Suppressor macrophage treated with lipopolysaccharide for 4 hours (primary cell): ENCODE measurements at places on chromosomes 7 and 10.

- no peak for DNase-seq
Observed at GRCh38 chr7:129263168-129263567, 38.3 kb downstream of the AHCYL2 start.

- DNase-seq, result no peak
Observed at GRCh38 chr7:47726047-47726726, 144.3 kb upstream of the TNS3 start.

DNA sequence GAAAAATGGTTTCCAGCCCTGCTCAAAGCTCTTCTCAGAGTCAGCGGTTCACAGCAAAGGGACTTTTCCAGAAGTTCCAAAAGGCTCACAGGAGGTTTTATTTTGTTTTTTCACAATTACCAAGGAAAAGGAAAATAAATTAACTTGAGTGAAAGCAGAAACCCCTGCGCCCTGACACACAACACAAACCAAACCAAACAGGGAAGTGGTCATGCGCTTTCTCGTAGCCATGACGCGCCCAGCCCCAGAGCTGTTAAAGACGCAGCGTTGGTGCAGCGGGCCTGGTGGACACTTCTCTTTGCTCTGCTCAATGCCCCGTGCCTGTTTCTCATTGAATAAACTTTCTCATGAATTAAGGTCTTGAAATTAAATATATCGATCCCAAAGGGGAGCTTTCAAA, 134.4 kb upstream of the LYZL2 start:
- peak; percentile 87 for DNase-seq

DNA sequence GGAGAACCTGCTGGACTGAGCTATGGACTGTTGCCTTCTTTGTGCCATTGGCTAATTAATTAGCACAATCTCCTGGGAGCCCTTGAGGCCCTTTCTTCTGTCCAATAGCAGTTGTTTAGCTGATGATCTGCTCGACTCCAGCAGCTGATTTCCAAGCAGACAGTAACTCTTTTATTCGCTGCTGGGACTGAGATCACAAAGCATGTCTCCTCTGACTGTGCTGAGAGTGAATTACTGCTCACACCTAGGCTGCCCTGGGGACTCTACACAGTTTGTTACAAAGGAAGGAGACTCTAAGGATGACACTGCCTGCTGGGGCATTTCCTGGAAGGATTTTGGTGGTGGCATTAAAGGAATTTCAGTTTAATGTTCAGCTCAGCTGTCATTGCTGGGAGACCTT, 31.4 kb downstream of the CASP7 start:
- no peak for DNase-seq

DNA sequence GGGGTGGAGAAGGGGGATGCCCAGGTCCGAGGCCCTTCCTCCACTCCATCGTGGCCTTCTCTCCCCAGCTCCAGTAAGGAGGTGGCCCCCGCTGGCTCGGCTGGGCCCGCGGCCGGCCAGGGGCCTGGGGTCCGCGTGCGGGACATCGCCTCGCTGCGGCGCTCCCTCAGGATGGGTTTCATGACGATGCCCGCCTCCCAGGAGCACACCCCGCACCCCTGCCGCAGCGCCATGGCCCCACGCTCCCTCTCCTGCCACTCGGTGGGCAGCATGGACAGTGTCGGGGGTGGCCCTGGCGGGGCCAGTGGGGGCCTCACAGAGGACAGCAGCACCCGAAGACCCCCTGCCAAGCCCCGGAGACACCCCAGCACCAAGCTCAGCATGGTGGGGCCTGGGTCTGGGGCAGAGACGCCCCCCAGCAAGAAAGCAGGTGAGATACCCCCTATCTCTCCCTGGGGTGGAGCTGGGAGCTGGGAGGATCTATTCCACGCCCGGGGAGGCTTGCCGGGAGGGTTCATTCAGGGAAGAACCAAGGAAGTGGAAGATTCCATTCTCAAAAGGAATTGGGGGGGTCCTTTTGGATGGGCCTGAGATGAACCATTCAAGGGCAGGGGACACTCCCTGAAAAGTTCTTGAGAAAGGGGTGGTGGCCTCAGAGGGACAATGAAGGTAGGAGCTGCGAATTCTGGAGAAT, 3.2 kb downstream of the NYAP1 start:
- DNase-seq, result no peak

- DNase-seq, result no peak
Observed at GRCh38 chr7:150340024-150340749, 1.2 kb downstream of the RARRES2 start.

GRCh38 chr10:108852211-108852610, 1071.1 kb downstream of the XPNPEP1 start:
- DNase-seq, result no peak

DNA sequence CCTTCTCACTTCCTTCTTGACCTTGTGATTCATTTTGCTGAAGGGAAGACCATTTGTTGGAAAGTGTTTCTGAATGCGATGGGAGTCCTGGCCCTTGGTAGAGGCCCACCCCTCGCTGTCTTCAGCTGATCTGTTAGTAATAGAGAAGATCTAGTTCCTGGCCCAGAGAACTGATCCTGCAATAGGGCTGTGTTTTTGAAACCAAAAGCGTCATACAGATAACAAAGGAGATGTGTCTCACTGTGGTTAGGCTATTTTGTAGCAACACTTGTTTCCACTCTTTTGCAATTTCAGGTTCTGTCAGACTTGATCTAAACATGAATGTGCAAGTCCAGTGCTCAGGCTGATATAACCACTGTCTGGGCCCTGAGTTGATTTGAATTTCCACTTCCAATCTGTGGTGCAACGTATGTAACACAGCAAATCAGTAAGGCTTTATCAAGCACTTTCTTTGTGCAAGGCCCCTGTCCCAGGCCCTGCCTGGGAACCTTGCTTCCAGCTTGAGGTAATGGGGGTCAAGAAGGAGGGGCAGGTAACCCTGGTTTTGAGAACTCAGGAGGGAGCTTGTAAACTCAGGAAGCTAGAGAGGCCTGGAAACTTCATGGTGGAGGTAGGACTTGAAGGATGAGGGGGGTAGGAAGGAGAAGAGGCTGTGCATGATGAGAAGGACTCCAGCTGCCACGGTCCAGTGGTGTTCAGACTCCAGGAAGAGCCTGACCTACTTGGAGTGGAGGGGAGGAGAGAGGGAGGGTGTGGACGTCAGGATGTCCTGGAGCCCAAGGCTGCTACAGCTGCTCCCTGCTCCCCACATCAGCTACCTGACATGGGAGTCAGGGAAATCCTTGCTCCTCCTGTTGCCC, 42.2 kb upstream of the SRGN start:
- peak; percentile 96 for DNase-seq

DNA sequence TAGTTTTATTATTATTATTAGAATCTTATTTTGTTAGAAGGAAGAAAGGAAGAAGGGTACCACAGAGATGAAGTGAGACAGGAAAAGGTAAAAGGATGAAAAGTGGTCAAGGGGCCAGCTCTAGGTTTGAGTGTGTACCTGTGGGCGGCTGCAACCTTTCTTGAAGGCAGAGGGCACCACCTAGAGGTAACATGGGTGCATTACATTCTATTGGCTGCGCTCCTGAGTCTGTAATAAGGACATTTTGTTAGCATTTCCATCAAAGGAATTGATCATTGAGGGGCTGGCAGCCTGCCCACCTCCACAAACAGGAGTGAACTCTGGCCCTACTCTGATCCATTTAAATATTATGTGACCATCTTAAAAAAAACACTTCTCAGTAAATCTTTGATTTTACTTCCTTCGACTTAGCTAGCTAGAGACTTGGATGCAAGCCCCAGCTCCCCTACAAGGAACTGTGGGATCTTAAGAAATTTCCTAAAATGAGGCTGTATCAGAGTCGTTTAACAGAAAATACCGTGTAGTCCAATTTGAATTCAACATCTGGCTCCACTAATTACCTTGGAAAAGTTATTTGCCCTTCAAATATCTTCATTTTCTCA, 610.4 kb downstream of the IPMK start:
- peak; percentile 66 for DNase-seq
